Activated B cell treated with CpG ODN at 0.5 μM for 24 hours (primary cell): ENCODE measurements at places on chromosomes 5 and 9.

GRCh38 chr9:133888809-133889491 lies 103.2 kb downstream of the VAV2 start:
- DNase-seq = no peak

DNA sequence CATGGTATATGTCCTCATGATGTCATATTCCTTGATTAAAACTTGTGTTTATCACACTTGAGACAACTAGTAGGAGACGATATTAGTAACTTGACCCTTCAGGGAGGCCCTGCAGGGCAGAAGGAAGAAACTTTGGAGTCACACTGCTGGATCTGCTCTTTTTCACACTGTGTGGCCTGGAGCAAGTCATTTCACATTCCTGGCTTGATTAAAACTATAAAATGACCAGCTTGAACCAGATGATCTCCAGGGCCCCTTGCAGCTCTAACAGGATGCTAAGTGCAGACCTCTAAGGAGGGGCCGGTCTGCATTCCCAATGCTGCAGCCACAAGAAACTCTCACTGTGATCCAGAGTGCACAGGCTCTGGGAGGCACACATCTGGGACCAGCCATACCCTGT lies 146.4 kb upstream of the ZNF366 start:
- DNase-seq = no peak

- DNase-seq = no peak
Observed at GRCh38 chr9:102038006-102038405, 299.6 kb upstream of the GRIN3A start.

GRCh38 chr5:54115735-54116403 lies 194.5 kb downstream of the ARL15 start:
- no peak for DNase-seq

GRCh38 chr5:125153231-125153630 lies 406.8 kb upstream of the ZNF608 start:
- DNase-seq = no peak

DNA sequence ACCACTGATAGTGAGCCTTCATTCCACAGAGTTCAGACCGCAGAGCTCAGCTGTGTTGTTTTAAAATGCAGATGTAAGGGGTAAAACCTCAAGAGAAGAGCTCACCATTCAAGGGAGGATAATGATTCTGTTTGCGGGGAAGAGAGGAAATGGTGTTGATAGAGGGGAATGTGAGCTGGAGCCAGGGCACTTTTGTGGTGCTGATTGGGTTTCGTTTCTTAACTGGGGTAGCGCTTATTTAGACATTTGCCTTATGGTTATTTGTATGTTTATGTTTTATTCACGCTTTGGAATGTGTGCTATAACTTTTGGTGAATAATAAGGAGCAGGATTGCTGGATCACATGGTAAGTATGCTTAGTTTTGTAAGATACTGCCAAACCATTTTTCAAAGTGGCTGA lies 42.5 kb downstream of the STXBP1 start:
- DNase-seq = no peak

DNA sequence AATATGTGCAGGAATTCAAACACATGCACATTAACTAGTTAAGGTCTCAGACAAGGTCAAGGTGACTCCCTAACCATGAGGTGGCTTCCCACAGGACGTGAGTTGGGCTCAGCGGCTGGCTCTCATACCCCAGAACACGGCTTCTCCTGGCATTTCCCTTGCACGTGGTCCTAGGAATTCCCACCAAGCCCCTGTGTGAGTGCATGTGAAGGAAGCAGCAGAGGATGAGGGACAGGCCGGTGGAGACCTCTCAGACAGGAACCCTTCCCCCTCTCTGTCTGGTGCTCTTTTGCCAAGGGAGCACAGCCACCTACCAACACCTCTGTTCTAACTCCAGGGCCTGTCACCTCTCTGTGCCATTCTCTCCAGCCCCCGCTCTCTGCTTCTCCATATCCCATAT lies 271.0 kb downstream of the FSTL4 start:
- no peak for DNase-seq

GRCh38 chr9:16092142-16093091 lies 539.6 kb downstream of the CCDC171 start:
- DNase-seq = no peak

GRCh38 chr9:135410421-135410820 lies 69.2 kb upstream of the PPP1R26 start:
- DNase-seq = no peak

DNA sequence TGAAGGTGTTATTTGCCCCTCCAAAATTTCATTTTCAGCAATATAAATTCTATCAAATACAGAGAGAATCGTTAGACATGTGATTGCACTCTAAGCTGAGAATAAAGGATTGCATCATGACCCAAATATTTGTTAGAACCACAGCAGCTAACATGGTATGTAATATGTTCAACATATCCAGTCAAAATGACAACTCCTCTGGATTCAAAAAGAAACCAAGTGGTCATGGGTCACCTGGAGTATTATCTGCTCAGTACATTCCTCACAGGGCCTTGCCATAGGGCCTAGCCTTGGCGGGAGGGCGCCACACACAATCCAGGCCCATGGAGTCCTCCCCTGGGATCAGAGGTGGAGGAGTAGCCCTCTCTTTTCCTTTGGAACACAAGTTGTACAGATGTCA lies 179.2 kb downstream of the HSD17B3 start:
- DNase-seq = no peak

DNA sequence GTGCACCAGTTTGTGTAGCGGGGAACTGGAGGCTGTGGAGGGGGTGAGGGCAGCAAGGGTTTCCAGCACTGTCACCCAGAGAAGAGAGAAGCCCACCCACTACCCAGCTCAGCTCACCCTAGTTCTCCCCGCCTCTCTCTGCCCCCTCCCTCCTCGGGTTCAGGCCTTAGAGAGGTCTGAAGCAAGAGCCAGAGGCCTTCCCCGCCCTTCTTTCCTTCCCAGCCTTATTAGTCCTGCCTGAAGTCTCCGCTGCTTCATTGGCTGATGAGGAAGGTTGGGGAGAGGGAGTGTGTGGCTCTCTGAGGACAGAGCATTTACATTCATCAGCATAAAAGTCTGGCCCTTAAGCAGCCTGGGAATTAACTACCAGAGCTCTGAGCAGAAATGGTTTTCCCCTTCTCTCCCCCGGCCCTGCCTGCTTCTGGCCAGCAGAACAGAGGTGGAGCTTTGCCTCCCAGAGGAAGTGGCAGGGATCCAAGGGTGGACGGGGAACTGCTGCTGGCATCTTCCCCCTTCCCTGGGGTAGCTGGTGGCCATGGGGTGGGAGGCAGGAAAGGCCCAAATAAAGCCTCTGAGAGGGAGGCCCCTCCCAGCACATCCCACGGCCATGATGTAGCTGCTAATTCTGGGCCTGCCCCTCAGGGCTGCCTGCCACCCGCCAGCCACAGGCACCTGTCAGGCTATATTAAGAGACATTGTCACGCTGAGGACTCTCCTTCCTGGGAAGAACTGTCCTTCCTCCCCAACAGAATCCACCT lies 4.1 kb downstream of the DNAJB5 start:
- no peak for DNase-seq

DNA sequence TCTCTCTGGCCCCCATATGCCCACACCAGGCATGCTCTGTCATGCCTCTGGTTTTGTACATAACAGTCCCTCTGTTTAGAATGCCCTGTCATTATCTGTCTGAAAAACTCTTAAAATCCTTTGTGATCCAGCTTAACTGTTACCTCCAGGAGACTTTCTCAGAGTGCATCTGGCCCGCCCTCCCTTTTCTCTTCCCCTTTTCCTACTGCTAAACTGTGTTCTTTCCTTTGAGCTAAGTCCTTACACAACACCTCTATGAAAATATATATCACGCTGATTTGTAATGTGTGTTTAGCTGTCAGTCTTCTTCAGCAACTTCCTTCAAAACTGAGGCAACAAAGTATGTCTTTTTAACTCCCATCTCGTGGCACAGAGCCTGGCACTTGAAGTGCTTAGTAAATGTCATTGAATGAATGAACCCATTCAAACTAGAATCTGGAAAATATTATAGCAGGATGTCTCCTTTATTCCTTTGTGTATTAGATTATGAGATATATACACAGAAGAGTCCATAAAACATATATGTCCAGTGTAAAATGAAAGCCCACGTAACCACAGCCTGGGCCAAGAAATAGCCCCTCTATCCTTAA lies 166.2 kb upstream of the KLF9 start:
- no peak for DNase-seq

DNA sequence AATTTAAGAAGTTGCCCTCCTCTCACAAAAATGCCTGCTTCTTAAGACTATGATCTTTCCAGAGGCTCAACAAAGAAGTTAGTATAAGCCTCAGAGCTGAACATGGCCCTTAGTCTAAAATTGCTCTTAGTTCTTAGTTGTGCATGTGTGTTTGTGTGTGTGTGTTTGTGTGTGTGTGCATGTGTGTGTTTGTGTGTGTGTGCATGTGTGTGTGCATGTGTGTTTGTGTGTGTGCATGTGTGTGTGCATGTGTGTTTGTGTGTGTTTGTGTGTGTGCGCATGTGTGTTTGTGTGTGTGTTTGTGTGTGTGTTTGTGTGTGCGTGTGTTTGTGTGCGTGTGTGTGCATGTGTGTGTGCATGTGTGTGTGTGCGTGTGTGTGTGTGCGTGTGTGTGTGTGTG lies 15.8 kb downstream of the IL31RA start:
- DNase-seq = no peak

DNA sequence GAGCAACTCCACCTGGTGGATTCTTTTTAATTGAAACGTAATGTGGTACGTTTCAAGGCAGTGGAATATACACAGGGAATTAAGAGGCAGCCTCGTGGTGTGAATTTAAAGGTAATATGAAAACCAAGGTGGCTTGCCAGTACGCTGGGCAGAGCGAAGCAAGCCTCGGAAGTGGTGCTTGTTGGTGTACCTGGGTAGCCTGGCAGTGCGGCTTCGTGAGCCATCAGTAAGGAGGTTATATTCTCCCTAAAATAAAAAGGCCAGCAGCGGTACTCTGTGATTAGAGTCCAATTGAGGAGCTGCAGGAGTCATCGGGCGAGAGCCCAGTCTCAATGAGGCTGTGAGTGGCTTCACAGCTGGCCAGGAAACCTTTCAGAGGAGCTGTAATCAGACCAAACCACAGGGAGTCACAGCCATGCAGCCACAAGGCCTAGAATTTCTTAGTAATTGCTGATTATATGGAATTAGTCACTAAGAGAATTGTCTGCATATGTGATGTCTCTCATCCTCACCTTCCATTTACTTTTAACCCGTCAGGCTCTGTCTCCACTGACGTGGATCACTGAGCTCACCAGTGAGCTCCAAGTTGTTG lies 57.7 kb downstream of the DCP2 start:
- DNase-seq = no peak

- DNase-seq = no peak
Observed at GRCh38 chr5:53037141-53037859, 48.1 kb downstream of the ITGA2 start.

GRCh38 chr5:60487885-60488442 lies 212.0 kb downstream of the DEPDC1B start:
- no peak for DNase-seq

DNA sequence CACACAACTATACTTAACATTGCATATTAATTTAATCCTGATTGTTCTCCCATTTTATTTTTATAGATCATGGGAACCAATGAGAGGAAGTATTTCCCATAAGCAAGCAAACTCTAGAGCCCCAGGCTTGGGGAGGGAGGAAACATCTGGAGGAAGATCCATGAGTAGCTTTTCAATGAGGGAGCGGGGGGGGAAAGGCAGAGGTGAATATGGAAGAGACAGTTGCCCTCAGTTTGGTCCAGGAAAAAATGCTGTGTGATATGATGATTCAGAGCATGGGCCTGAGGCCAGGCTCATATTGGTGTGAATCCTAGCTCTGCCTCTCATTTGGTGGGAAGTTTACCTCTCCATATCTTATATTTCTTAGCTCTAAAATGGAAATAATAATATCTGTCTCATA lies 42.2 kb upstream of the ALDOB start:
- no peak for DNase-seq

DNA sequence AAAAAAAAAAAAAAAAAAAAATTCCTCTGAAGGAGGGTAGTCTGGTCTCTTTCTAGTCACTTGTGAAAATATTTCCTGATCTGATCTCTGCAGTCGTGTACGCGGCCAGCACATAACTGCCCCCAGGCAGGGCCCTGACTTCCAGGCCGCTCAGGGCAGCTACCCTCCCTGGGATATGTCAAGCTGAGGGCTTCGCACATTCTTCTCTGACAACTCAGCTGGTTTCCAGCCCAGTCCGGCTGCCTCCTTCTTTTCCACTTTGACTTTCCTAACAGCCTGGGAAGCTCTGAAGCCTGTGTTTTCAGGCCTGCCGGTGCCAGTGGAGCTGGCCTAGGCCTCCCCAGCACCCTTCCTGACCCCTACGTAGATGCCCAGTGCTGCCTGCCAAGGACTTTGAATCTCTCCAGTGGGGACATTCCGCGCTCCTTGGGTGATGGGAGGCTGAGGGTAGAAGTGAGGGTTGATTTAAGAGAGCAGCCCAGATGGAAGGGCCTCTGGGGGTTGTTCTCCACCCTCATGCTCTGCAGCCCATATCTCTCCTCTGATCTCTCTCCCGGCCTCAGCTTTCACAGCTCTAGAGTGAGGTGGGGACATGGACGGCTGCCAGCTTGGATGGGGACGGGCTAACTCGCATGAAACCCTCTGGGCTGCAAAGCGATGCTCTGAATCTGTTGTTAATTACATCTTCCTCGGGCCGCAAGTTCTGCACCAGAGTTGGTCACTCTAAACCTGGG lies 20.7 kb downstream of the COL5A1 start:
- DNase-seq = no peak

DNA sequence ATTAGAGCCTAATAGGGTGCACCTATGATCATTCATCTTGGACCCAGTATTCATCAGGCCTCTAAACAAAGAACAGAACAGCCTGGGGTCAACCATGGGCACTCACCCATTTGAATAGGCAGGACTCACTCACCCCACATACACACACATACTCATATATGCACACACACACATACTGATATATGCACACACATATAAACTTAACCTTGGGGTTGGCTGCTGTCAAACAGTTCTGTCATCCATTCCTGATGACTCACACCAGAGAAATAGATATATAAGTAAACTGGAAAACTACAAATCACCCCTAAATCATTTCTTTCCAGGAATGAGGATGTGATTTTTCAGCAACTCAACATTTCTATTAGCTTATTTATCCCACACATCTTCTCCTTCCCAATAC lies 51.3 kb downstream of the ARL15 start:
- no peak for DNase-seq

- no peak for DNase-seq
Observed at GRCh38 chr9:105855987-105856386, 161.6 kb downstream of the TMEM38B start.

DNA sequence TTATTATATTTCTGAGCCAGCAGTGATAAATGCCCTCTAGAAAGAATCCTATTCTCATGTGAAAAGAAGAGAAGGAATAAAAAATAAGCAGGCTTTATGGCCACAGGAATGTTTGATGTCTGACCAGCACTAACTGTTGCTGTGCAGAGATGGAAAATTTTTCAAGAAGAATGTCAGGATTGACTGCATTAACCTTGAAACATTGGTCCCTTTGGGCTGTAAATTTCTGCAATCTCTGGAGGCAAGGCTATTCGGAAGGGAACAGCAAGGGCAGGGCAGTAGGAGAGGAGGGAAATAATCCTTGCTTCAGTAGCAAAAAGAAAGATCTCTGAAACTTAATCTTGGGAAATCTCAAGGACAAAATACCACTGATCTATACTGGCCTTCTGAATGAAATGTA lies 415.2 kb downstream of the DNAH5 start:
- DNase-seq = no peak
